Mesothelial cell of epicardium (in vitro differentiated cells): ENCODE measurements at places on chromosomes 5 and 9.

GRCh38 chr9:20981486-20981885, 50.0 kb downstream of the HACD4 start:
- DNase-seq, result peak; percentile 41

- no peak for DNase-seq
Measured at GRCh38 chr5:98934546-98934945, 5.7 kb upstream of the CHD1 start.

DNA sequence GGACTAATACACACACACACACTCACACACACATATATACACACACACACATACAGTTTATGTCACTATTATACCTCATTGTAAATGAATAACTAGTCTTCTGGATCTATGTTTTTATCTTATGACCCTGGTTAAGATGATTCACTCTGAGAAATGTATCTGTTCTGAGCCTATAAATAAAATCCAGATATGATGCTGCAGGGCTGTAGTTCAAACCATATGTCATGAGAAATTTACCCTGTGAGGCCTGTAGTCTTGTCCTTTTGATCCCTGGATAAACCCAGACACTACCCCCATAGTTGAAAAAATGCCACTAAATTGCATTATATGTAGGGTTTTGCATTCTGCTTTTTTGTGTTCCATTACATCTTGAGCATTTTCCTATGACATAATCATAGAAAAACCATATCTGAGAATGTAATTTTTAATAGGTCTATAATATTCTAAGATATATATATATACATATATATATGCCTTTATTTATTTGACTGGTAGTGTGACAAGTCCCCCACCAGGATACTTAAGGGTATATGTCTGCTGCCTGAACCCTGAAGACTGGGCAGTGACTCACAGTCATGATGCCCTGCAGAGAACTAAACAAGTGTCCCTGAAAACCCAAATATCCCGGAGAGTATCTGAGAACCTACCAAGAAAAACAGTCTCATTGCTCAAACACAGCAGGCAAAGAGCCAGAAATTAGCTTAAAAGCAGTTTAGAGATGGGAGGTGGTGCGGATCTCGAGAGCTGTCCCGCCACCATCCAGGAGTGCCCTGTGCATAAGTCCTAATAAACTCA, 18.4 kb upstream of the ALDOB start:
- no peak for DNase-seq

DNA sequence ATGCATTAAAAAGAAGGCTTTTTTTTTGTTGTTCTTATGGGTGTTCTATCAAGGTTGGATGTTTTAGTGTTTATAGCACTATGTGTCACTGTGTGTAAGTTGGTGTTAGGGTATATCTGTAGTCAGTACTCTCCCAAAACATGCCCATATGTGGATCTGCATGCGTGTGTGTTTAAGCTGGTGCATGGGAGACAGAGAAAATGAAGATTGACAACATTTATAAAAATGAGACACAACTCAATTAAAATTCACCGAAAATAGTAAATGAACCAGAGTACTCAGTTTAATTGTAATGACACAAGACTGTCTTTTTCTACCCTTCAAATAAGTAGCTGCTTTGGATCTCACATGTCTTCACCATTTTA, 323.4 kb downstream of the TMEM161B start:
- no peak for DNase-seq

DNA sequence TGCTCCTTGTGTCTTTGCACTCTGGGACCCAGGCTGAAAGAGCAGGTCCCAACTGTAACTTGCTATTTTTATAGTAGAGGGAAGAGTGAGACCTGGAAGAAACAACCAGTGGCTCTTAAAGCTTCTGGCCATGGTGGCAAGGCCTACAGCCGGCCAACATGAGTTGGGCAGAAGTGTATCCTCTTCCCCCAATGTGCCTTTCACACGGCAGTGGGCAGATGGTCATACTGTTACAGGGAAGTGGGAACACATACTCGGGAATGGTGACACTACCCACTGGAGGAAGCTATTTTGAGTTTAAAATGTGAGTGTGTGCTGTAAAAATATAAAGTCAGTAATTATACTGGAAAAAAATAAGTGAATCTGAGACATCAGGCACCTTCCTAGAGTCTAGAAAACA, 116.0 kb downstream of the MVB12B start:
- no peak for DNase-seq

GRCh38 chr9:97831843-97832636, 21.0 kb upstream of the FOXE1 start:
- DNase-seq, result no peak

- no peak for DNase-seq
Measured at GRCh38 chr5:173180331-173180730, 36.0 kb downstream of the BNIP1 start.

DNA sequence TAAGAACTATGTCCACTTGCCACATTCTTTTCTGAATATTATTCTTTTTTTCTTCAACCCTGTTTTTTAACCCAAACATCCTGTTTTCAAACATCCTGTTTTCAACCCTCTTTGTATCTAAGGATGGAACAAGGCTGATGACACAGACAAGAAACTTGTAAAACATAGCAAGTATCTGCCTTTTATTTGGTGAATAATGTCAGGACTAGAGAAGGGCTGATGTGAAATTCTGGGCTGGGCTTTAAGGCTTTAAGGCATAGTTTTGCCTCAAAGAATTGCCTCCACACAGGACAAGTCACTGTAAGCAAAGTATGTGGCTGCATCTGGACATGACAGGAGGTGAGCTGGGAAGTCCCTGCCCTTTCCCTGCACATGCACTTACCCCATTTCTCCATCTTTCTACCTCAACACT, 42.5 kb upstream of the RIC1 start:
- no peak for DNase-seq

DNA sequence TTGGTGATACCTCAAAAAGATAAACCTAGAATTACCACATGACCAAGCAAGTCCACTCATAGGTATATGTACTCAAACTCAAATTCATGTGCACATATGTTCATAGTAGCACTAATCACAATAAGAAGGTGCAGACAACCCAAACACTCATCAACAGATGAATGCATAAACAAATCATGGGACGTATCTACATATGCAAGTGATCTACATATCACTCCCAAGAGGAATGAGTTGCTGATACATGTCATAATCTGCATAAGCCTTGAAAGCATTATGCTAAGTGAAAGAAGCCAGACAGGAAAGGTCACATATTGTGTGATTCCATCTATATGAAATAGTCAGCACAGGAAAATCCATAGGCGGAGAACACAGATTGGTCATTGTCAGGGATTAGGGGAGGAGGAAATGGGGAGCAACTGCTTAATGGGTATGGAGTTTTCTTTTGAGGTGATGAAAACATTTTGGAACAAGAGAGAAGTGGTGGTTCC, 10.6 kb upstream of the GPX8 start:
- DNase-seq, result no peak

- DNase-seq, result no peak
Measured at GRCh38 chr9:35566417-35566816, 38.6 kb upstream of the TESK1 start.

DNA sequence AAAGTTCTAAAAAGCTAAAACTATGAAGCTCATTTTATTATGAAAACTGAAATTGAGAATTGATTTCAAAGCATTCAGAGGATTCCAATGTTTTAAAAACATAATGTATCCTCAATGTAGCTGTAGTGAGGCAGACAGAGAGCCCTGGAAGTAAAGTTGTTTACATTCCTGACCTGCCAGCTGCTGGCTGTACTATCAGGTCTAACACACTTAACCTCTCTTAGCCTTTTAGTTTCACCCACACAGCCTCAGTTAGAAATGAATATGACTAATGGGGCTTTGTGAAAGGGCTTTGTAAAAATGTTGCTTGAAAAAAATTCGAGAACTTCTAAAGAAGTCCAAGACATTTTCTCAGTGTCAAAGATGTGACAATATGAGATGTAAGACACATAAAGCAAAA, 122.6 kb downstream of the FBXL17 start:
- DNase-seq, result no peak

DNA sequence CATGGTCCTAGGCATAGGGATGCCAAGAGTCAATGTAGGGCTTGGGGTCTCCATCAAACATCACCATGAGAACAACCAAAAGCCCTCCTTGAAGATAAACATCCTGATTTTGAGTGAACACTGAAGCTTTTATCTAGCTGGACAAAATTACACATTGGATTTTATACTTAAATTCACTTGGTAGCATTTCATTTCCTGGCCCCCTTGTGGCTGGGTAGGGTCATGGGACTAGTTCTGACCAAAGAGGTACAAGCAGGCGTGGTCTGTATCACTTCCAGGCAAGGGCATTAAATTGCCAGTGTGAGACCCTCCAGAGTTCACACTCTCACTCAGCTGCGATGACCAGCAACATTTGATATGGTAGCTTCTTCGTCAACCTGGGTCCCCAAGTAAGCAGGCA, 320.3 kb downstream of the ACTL7B start:
- DNase-seq, result no peak

GRCh38 chr5:157918811-157919742, 60.1 kb upstream of the CLINT1 start:
- no peak for DNase-seq

GRCh38 chr5:42423285-42424165, at the start of gene GHR:
GHR (plus strand) TSS chr5:42423439; CDS start chr5:42565875, 142,436 bp downstream.
- DNase-seq, result peak; percentile 60

- DNase-seq, result peak; percentile 19
Measured at GRCh38 chr9:136619742-136620440, 42.8 kb upstream of the EGFL7 start.

- DNase-seq, result no peak
Measured at GRCh38 chr5:52043137-52043536, 659.9 kb downstream of the ISL1 start.

GRCh38 chr9:17528859-17529258, 50.0 kb upstream of the SH3GL2 start:
- DNase-seq, result no peak

DNA sequence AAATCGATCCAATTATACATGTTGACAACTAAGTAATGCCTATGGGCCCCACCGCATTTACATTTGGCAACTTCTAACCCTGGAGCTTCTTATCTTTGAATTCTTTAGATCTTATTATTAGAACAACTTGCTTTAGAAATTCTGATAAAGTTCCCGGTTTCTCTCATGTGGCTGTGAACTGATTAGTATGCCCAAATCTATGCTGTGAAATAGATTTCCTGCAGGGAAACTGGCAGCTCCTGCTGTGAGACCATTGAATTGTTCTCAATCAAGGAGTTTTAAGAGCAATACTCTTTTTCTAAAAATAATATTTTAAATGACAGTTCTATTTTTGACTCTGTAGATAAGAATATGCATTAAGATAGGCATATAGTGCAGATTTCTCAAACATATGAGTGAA, 177.5 kb downstream of the GABRB2 start:
- DNase-seq, result no peak

- DNase-seq, result no peak
Measured at GRCh38 chr5:95519681-95520080, 35.1 kb downstream of the SKIC3 start.

DNA sequence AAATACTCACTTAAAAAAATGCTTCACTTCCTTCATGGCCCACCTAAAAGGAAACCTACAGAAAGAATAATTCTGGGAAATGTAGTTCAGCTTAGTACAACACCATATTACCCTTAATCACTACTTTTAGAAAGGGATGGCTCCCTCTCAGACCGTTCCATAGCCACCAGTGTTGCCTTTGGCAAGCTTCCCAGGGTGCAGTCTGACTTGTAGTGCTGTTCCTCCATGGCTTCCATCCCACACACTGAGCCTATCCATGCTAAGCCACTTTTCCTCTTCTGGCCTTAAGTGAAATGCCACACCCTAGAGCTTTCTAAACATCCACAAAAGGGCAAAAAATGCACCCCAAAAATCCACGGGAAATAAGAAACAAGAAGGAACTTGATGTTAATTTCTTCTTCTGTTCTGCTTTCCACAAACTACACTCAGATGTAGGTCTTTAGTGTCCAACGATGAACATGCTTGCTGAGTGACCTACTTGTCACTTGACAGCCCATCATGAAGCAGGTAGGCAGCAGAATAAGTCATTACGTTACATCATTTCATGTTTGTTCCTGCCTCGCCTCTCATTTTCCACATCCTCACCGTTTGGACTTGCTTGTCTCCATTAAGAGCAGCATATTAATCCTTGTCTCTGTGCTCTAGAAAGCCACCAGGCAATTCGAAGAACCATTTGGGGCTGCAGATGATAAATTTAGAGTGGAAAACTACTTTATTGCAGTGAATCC, 391.1 kb upstream of the GRAMD2B start:
- DNase-seq, result no peak

GRCh38 chr5:145341842-145342241, 493.3 kb downstream of the PRELID2 start:
- no peak for DNase-seq

DNA sequence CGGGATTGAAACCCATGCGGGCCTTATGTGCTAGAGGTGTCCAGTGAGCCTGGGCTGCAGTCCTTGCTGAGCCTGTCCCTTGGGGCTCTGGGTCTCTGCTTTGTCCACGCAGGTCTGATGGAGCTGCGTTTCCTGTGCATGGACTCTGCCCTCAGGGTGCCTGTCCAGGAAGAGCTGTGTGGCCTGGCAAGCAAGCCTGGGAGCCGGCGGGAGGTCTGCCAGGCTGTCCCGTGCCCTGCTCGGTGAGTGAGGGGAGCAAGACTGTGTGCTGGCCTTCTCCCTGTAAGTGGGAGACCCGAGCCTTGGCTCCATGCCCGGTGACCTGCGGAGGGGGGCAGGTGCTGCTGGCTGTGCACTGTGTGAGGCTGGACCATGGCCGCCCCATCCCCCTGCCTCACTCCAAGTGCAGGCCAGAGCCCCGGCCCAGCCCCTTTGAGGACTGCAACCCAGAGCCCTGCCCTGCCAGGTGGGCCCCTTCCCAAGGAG, 11.2 kb upstream of the CACFD1 start:
- no peak for DNase-seq
